ENCODE measurements at places on chromosomes 6 and 20.

DNA sequence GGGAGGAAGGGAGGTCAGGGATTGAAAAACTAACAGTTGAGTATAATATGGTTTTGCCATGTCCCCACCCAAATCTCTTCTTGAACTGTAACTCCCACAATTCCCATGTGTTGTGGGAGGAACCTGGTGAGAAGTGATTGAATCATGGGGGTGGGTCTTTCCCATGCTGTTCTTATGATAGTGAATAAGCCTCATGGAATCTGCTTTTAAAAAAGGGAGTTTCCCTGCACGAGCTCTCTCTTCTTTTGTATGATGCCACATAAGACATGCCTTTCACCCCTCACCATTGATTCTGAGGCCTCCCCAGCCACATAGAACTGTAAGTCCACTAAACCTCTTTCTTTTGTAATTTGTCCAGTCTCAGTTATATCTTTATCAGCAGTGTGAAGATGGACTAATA, 833.4 kb upstream of the MAP3K7 start:
- DNase-seq: no peak

- DNase-seq: no peak
Measured at GRCh38 chr20:33947709-33948295, 45.9 kb upstream of the RALY start.

DNA sequence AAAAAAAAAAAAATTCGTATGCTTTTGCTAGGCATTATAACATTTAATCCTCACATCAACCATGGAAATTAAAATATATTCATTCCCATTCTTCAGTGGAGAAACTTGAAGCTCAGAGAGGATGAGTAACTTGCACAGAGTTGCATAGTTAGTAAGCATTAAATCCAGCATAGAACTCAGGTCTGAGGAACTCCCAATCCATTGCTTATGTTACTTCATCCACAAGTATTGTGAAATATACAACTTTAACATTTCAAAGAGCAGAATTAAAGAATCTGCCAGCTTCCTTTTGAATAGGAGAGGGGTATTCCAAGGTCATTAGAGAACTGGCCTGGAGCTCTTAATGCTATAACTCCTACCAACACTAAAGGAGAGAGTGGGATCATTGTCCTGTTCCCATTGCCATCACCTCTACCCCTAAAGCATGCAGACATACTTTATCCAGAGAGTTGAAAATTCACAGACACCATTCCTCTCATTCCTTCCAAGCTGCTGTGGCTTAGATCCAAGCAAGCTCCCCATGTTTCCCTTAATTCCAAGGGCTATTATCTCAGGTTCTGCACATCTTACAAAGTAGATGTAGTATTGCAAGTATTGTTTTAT, 91.9 kb downstream of the FLRT3 start:
- no peak for DNase-seq

GRCh38 chr20:49384437-49385434, 97.7 kb downstream of the KCNB1 start:
- DNase-seq: peak; percentile 60

DNA sequence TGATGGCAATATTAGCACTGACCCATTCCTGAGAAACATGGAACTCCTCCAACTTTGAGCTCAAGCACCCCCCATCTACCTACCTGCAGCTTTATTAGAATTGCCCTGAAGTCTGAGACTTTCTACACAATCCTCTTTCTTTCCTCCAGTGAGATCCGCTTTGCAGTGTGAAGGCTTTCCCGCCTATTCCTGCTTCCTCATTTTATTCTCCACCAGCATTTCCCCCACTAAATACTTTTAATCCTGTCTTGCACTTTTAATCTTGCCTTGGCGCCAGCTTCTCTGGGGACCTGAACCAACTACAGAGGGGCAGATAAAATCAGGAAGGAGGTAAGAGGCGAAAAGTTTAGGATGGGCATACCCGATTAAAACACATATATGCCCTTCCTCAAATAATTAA, 178.1 kb upstream of the PRDM1 start:
- DNase-seq: no peak

DNA sequence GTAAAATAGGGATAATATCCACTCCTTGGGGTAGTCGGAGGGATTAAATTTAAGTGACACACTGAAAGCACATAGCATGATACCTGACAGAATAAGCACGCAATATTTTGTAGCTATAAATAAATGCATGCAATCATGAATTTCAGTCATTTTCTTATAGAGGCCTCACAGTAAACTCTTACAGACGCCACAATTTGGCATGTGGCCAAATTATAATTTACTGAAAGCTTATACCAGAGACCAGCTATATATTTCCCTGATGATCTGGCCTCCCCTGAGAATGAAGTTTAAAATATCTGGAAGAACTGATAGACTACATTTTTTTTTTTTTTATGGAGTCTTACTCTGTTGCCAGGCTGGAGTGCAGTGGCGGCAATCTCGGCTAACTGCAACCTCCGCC, 40.9 kb downstream of the QRSL1 start:
- no peak for DNase-seq

DNA sequence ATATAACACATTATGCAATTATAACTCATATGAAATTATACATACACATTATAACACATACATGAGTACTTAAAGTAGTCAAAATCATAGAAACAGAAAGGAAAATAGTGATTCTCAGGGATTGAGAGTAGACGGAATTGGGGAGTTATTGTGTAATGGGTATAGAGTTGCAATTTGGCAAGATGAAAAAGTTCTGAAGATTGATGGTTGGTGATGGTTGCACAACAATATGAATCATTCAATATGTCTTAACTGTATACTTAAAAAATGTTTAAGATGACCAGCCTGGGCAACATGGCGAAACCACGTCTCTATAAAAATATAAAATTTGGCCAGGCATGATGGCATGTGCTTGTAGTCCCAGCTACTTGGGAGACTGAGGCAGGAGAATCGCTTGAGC, 372.7 kb downstream of the CDKAL1 start:
- DNase-seq: no peak

DNA sequence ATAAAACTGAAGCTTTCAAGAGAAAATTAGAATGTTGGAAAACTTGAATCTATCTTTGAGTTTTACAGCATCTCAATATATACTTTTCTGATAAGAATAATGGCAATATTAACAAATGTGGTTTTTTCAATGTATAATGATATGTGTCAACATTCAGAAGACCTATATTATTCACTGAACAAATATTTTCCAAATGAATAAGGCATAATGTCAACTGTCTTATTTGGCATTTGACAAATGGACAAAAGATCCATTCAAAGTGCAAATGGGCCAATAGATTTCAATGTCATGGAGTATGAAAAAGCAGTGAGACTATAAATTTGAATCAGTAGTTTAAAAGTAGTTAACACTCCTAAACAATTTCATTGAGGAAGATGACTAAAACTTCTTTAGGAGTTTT, 20.9 kb downstream of the LMBRD1 start:
- DNase-seq: no peak

- DNase-seq: peak; percentile 87
Measured at GRCh38 chr6:9131616-9132015, 696.3 kb upstream of the SLC35B3 start.

DNA sequence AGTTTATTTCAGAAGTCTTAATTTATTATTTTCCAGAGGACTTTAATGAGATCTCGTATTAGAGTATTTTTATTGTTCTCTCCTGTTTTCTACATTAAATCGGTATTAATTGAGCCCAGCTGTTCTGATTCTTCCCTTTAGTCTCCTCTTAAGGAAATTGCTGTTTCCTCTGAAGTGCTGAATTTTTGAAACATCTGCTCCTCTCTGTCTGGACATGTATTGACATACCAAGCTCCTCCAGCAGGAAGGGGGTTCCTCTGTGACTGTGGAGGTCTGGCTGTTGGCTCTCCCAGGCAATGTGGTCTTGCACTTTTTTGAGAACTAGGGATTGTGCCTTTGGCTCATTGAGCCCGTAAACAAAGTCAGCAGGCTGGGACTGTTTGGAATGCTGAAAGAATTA, 74.9 kb downstream of the MAP3K4 start:
- DNase-seq: no peak

DNA sequence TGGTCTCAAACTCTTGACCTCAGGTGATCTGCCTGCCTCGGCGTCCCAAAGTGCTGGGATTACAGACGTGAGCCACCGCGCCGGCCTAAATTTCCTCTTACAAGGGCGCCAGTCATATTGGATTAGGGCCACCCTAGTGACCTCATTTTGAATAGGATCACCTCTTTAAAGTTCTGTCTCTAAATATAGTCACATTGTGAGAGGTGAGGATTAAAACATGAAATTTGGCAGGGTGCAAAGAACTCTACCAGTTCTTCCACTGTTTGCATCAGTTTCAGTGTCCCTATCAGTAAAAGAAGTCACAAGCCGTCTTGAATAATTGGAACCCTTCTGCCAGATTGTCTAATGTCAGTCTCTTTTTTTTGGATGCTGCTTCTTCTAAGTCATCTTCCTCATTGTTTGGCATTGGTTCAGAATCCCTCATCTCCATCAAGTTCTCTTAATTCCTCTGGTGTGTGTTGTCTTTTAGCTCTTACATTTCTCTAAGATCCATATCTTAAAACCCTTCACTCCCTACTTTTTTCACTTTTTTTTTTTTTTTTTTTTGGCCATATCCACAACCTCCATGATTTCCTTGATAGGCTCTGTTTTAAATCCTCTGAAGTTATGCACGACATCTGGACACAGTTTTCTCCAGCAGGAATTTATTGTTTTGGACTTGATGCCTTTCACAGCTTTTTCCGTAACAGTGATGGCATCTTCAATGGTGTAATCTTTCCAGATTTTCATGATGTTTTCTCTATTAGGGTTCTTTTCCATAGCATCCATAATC, 56.8 kb downstream of the NCOA3 start:
- no peak for DNase-seq

DNA sequence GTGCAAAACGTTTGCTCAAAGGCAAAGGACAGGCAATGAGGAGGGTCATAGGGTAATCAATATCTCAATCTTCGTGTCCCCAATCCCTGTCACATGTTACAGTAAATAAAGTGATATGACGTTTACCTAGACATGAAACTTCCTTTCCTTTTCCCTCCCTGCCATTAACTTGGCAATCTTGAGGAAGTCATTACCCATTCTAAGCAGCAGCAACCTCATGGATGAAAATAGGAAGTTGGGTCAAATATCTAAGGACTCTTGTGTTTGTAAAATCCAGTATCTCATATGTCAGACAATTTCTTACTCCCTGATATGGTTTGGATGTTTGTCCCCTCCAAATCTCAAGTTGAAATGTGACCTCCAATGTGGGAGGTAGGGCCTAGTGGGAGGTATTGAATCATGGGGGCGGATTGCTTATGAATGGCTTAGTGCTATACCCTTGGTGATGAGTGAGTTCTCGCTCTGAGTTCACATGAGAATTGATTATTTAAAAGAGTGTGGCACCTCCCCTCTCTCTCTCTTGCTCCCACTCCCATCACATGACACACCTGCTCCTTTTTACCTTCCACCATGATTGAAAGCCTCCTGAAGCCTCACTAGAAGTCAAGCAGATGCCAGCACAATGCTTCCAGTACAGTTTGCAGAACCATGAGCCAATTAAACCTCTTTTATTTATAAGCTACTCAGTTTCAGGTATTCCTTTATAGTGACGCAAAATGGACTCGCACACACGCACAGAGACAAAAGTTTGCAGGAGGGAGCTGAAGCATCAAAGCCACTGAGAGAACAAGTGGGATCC, 545.9 kb upstream of the JARID2 start:
- no peak for DNase-seq

- DNase-seq: no peak
Measured at GRCh38 chr20:20755674-20756319, 43.4 kb upstream of the RALGAPA2 start.

GRCh38 chr20:2136275-2136674, 34.6 kb downstream of the STK35 start:
- DNase-seq: no peak

- DNase-seq: no peak
Measured at GRCh38 chr20:24389686-24390085, 79.7 kb upstream of the SYNDIG1 start.

DNA sequence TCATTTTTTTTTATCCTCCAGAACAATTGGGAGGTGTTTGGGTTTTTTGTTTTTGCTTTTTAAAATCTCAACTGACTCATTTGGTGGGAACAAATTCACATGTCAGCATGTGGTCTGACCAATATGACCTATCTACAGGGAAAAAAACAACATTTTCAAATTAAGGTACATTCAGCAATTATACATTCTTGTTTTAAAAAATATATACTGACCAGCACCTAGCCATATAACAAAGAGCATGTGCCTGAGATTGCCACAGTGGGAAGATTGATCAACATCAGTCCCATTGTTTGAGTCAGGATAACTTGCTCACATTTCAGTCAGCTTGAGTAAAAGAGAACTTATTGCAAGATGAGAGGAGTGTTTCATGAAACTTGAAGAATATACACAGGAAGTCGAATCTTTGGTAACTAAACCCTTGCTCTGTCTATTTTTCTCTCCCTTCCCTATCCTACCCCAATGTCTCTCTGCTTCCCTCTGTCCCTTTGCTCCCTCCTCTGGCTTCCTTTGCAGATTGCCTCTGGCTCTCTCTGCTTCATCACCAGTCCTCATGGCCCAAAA, 163.2 kb upstream of the TAB2 start:
- DNase-seq: no peak

GRCh38 chr20:57698116-57698866, 11.5 kb downstream of the PMEPA1 start:
- no peak for DNase-seq

GRCh38 chr20:24915440-24915839, 33.6 kb upstream of the CST7 start:
- no peak for DNase-seq

DNA sequence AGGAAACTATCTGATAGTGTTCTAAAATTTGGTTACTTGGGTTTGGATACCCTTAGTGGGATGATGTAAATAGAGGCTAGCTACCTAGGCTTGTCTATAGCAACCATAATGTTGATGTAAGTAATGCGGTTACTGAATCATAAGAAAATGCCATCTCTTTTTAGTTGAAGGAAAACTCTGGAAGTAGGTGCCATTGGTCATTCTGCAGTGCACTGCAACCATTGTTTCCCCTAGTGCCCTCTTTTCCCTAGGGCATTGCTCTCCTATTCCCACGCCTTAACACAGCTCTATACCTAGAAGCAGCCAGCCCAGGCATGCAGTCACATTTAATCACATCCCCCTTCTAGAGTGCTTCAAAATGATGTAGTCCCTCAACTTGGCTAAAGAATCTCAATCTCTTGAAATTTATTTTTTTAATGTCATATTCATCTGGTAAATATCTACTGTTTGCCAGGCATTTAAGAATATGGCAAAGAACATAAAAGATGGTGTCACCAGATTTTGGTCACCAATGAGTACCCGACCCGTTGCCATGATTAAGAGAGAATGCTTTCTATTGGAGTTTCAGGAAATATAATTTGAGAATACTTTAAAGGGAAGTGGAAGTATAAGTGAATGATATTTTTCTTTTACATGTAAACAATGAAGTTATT, 10.4 kb downstream of the LOC128125822 start:
- DNase-seq: no peak
